Large intestine (tissue), 12 donors: ENCODE measurements at places on chromosomes 6 and 20.
A peak's percentile ranks its signal among the peaks of the same experiment; 100 is the strongest.

GRCh38 chr6:27517928-27518787 is 45.3 kb upstream of the ZNF184 start:
- DNase-seq = no peak

- DNase-seq = no peak
These were observed 656.8 kb upstream of the CHD6 start for GRCh38 chr20:42274986-42275385.

DNA sequence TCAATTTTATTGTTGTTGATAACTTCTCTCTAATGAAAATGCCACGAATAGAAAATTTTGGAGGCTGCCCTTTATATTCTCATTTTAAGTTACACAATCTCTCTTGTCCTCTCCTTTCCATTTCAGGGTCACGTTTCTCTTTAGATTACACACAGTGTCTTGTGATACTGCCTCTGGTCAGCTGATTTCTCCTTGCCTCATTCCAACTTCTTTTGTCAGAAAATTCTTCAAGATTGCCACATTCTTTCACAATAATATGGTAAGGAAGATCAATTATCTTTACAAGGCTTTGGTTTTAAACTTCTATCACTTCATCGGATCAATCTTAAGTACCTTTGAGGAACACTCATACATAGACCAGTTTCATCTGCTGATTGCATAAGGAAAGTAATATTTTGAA is 370.3 kb downstream of the RFPL4B start:
- DNase-seq = no peak

GRCh38 chr6:123592426-123592825 is 44.3 kb downstream of the TRDN start:
- no peak for DNase-seq

DNA sequence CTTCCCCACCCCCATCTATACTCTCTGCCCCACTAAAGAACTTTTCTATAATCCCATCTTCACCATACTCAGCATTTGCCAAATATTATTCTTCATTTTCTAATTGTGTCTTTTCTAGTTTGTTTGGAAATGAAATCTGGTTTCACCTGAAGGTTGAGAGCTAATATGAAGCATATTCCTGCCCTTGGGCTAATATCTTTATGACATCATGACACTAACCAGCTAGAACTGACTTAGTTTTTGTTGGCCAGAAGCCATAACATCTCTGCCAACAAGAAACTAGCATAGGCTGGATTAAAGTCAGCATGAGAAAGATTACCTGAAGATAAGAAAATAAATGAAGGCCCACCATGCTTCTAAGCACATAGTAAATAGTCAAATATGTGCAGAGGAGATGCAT is 16.7 kb downstream of the UNC5CL start:
- peak; percentile 45 for DNase-seq

- DNase-seq = no peak
These were observed 84.3 kb downstream of the CTNNBL1 start for GRCh38 chr20:37777988-37778659.

DNA sequence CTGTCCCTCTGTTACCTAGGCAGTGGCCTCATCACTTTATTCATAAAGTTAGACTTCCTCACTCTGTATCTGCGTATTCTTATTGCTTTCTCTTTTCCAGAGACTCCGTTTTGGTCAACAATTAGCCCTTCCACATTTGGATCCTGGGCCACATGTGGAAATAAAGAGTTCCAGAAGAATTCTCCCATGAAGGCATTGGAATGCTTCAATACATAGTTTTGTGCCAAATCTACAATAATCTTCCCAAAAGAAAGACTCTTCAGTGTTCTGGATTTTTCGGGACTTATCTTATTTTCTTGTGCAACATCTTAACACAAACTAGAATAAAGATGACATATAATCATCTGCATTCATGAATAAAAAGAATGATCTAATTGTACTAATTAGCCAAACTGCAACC is 187.7 kb upstream of the BMP2 start:
- no peak for DNase-seq

DNA sequence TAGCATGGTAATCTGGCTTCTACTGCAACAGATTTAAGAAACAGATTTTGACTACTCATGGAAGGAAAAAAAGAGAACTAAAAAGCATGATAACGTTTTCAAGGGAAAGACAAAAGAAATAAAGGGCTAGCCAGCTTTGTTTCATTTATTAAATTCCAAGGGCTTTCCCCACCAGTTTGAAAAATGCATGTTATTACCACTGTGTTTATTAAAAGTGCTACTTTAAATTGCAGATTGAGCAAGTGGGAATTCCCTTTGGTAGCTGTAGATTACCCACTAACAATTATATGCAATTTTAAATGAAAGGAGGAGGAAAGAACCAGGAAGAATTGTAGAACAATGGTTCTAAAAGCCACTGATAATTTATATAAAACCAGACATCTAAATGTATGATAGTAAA is 40.6 kb upstream of the NHSL1 start:
- DNase-seq = no peak

DNA sequence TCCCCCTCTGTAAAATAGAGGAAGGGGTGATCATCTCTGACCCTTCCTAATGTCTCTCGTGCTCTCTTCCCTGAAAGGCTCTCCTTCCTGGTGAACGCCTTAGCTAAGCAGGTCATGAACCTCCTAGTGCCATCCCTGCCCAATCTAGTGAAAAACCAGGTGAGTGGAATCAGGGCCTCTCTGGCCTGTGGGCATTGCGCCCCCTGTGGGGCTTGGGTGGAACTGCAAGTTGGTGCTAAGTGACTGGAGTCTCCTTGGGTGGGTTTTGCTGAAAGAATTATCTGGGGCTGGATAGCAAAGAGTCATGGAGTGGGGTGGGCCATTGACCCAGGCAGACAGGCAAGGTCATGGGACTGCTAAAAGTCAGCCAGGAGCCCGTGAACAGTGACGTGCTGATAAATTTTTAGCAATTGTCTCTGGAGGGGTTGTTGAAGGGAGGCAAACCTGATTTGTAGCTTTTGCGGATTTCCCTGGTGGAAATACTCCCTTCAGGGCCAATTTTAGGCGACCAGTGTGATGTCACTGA is 8.9 kb downstream of the BPIFB1 start:
- DNase-seq = no peak

DNA sequence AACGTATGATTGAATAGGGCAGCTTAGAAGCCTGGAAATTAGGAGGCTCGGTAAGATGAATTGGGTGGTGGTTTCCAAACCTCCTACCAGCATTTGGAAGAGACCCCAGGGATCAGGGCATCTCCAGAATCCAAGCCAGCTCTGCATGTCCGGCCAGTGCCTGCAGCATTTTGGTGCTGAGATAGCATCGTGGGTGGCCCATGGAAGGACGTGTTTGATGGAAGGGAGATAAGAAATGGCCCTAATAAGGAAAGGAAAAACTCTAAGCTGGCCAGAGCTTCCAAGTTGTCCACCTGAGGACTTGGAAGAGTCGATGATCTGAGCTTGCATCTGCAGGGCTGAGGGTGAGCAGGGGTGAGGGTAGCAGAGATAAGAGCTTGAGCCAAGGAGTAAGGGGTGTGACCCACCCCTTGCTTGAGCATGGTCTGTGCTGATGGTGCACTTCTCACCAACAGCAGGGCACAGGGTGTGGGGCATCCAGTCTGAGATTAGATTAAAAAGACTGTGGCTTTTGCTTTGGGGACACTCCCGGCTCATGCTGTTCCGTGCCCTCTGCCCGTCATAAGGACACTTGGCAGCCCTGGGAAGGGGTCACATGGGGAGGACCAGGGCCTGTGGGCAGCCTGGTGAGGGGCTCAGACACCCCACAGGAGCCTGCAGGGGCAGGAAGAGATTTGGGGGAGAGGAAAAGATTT is 213.2 kb downstream of the ERMARD start:
- DNase-seq = no peak

- DNase-seq = peak; percentile 27
These were observed 18.5 kb downstream of the DST start for GRCh38 chr6:56624046-56624727.

DNA sequence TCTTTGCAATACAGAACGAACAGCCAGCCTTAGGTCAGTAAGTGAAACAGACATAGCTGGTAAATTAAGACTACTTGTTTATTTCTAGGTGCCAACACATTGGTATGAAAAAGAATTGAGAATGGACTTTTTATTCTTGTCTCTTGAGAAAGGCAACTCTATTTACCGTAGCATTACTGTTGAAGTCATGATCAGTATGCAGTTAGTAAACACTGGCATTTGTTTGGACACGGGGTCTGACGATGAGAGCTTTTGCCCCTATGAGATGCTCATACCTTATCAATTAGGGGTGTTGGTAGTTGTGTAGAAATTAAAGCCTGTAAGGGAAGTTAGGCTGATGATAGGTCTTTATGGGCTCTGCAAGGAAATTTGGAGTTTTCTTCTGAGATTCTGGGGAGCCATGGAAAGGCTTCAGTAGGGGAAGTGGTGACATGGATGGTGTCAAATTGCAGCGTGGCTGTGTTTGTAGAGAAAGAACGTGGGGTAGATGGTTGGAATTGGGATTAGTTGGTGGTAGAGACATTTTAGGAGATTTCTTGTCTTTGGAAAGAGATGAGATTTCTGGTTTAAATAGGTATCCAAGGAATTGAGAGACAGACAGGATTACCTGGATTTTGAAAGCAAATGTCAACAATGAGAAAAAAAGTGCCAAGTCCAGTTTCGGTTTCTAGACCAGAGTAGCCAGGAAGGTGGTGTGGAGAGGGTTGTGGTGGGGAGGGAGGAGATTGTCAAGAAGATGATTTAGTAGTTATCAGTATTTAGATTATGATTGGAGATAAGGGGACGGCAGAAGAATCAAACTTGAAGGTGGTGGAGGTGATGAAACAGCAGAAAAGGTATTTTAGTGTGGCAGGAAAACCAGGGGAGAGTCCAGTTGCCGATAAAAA is 116.6 kb downstream of the JARID2 start:
- no peak for DNase-seq

GRCh38 chr20:62899633-62900051 is 26.7 kb downstream of the DIDO1 start:
- peak; percentile 45 for DNase-seq

GRCh38 chr6:8947900-8948299 is 512.6 kb upstream of the SLC35B3 start:
- DNase-seq = no peak

DNA sequence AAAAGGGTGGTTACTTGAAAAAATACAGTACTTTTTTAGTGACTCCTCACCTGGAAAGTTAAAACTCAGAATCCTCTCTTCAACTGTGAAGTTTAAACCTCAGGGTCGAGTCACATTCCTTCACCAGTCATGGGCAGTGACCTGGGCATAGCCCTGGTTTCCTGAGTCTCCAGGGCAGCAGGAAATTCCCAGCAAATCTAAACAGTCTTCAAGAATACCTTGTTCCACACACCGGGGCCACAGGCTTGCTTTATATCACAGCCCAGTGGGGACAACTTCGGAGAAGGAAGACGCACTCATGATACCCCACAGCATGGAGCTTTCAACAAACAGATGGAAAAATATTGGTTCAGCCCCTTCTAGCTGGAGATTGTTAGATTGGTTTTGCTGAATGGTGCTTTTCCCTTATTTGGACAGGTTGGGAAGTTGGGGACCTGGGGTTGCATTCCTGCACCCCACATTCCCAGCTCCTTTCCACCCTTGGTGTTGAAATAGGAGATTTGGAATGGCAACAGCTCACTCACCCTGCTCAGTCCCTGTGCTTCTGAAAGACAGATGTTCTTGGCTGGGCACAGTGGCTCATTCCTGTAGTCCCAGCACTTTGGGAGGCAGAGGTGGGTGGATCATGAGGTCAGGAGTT is 113.0 kb upstream of the TMEM170B start:
- DNase-seq = no peak

DNA sequence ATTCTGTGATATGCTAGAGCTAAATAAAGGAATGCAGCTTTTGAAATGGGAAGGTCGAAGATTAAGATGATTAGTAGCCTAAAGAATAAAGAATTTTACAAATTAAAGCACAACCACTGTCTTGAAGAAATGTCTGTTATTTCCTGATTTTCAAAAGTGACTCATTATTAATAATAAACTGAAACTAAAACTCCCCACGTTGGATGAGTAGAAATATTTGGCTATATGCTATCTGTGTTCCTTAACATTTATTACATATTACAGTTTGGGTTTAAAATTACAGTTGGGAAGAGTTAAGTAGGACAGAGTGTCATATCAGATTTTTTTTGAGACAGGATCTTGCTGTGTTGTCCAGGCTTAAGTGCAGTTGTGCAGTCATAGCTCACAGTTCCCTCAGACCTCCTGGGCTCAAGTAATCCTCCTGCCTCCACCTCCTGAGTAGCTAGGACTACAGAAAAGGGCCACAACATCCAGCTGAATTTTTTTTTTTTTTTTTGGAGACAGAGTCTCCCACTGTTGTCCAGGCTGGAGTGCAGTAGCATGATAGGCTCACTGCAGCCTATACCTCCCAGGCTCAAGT is 47.1 kb downstream of the AKIRIN2 start:
- DNase-seq = no peak

DNA sequence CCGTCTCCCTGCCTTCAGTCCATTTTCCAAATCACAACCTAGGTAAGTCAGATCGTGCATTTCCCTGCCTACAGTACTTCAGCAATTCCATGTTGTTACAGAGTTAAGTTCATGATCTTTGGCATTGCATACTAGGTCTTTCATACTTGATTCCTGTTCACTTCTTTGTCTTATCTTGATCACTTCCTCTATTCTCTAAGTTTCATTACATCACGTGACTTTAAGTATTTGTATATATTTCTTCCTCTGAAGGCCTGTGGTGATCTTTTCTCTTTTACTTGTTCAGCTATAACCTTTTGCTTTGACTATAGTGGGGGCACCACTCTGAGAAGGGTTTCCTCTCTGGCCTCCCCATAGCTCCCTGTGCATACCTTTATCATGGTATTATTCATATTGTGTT is 100.2 kb downstream of the TRMT11 start:
- no peak for DNase-seq

DNA sequence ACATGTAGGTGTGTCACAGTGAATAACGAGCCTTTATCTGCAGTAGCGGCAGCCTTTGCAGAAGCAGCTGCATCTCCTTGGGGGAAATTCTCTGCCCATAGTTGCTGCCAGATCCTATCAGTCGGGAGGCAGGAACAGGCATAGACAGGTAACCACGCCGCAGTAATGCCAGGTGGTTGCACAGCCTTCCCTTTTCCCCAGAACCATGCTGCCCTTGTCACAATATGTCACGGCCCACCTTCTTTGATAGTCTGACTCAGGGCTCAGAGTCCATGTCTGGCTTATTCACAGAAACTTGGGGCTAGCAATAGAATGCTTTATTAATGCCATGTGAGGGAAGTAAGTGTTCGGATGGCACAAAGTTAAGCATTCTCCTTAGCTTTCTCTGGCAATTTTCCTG is 76.6 kb downstream of the F13A1 start:
- peak; percentile 56 for DNase-seq

DNA sequence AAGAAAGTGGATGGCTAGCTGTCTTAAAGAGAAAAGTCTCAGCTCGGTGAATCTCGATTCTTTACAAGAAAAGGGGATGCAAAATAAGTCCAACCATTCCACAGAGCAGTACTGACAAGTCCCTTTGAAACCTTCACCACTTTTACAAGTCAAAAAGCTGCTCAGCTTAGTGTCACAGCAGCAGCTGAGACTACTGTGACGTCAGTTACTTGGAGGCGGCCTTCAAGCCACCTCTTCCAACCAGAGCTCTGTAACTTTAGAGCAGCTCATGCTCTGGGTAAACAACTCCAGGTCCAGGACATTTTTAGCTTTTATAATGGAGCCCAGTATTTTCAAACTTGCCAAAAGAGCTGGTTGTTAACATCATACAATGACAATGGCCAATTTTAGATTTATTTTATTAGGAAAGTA is at the start of gene KIAA0408:
KIAA0408 (minus strand) TSS at position 159 of the 411 bp plus-strand sequence. CDS start 5,408 bp downstream, outside the sequence.
- DNase-seq = peak; percentile 48

- peak; percentile 29 for DNase-seq
These were observed 47.4 kb downstream of the TRMT11 start for GRCh38 chr6:126033696-126034095.
